ENCODE measurements at places on chromosomes 6 and 20.
A peak's percentile ranks its signal among the peaks of the same experiment; 100 is the strongest.

DNA sequence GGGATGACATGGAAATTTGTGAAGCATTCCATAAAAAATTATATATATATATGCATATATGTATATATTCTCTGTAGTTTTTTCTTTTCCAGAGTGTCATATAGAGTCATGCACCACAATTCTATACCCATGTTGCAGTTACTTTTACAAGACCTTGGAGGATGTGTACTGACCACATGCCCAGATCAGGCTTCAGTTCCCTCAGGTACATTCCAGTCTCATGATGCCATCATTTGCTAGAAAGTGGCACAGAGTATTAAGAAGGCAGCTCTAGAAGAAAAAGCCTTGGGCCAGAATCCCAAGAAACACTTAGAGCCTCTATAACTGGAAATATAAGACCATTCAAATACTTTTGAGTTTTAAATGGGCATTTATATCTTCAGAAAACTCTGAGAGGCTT is 685.5 kb upstream of the FLRT3 start:
- DNase-seq: no peak

GRCh38 chr20:50366270-50367103 is 143.7 kb upstream of the PTPN1 start:
- peak; percentile 44 for DNase-seq

GRCh38 chr20:10508468-10509251 is 73.6 kb downstream of the SLX4IP start:
- DNase-seq: no peak

DNA sequence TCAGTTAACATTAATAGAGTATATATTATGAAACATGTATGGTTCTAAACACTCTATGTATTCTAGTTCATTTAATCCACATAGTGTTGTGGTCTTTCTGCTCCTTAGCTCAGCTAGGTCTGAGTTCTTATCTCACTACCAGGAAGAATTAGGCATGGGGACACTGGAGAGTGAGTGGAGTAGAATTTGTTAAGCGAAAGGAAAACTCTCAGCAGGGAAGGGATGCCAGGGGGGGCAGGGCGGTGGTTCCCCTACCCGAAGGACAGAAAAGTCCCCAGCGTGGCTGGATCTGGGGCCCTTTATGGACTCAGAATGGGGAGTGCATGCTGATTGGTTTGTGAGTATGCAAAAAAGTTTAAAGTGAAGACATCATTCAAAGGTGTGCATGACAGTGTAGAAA is 727.5 kb downstream of the TBC1D32 start:
- no peak for DNase-seq

DNA sequence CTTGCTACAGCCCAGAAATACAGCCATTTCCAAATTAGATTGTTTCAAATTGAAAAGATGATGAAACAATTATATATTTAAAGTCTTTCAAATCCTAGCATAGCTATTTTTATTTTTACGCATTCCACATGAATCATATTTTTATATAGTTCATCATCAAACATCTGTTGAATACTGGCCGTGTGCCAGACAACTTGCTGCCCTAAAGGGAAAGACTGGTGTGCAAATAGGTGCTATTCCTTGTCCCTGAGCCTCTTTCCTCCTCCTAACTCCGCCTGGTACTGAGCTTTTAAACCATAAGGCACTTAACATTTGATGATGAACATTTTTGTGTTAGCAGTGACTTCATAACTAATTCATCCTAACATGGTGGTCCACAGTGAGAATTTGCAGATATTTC is 18.7 kb upstream of the PLCG1 start:
- no peak for DNase-seq

GRCh38 chr6:63213325-63213724 is 2.1 kb downstream of the FKBP1C start:
- DNase-seq: no peak

GRCh38 chr6:61592238-61592637 is 693.8 kb downstream of the KHDRBS2 start:
- no peak for DNase-seq

GRCh38 chr6:165040440-165040839 is 269.0 kb downstream of the C6orf118 start:
- no peak for DNase-seq

DNA sequence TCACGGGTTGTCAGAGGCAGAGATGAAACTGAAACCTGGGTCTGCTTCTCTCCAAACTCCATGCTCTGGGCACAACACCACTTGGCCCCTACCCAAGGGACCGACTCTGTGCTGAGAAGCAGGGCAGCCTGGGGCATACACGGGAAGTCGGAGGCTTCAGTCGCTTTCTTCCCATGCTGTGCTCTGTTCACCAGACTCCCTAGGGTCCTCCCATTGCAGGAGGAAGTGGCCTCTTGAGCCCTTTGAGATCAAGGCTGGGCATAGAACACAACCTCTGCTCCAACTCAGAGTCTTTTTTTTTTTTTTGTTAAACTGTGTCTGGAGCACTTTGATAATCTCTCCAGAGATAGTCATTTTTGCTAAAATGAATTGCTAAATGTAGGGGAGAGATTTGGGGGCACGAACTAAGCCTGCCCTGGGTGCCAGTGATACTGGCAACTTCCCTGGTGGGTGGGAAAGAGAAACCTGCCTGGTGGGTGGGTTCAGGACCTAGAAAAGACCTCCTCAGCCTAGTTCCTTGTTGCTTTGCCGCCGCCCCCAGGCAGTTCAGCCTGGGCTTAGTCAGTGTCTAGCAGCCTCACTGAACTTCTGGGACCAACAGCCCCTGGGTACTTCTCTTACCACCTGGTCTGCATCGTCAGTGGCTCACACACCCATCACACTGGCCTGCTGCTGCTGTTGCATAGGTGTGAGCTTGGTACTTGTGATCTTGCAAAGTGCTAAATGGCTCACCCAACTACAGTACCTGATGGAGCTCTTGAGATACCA is 62.0 kb downstream of the PPP1R14C start:
- DNase-seq: no peak

DNA sequence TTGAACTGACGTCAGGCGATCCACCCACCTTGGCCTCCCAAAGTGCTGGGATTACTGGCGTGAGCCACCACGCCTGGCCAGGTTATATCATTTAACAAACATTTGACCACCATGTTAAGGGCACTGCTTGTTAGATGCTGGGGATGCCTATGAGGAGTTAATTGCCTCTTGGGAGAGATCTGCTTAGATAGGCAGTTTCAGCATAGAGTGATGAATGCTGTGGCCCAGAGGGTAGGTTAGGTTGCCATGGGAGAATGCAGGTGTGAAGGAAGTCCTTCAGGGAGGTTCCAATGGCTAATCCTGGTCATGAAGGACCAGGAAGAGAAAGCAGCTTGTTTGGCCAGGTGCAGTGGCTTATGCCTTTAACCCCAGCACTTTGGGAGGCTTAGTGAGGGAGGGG is 17.0 kb downstream of the PHF20 start:
- DNase-seq: no peak

GRCh38 chr6:110560239-110561007 is 84.0 kb upstream of the SLC22A16 start:
- DNase-seq: no peak

- no peak for DNase-seq
These were observed 16.3 kb downstream of the JAG1 start for GRCh38 chr20:10657453-10657852.

- no peak for DNase-seq
These were observed 112.7 kb downstream of the SLC35B3 start for GRCh38 chr6:8322659-8323058.

GRCh38 chr6:40552941-40553340 is 34.2 kb downstream of the LRFN2 start:
- DNase-seq: no peak

DNA sequence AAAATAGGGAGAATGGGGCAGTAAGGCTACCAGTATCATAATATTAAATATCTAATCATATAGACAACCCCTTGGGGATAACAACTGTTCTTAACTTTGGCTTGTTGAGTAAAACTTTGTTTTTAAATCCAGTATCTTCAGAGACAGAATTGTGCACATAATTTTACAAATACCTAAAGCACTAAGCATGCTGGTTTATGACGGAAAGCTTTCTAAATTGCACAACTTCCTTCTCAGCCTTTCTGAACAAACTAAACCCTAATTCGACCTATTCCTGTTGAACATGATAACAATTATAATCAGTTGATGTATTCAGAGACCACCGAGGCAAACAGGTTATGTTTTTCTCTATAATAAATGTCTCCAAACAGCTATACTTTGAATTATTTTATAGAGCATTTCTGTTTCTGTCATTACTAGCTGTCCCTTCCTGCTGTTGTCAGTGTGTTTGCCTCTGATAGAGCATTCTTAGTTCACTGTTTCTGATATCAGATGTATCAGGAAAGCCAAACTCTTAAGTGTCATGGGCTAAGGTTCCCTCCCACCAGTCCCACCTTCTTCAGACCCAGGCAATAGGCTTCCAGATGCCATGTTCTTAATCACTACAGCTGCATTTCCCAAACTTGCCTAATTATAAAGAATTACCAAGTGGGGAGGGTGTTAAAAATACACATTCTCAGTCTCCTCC is 8.7 kb downstream of the ZHX3 start:
- no peak for DNase-seq

GRCh38 chr6:43171707-43172103 is 636 bp downstream of the SRF start:
- DNase-seq: no peak

GRCh38 chr20:12528591-12529041 is 480.2 kb upstream of the SPTLC3 start:
- DNase-seq: no peak

DNA sequence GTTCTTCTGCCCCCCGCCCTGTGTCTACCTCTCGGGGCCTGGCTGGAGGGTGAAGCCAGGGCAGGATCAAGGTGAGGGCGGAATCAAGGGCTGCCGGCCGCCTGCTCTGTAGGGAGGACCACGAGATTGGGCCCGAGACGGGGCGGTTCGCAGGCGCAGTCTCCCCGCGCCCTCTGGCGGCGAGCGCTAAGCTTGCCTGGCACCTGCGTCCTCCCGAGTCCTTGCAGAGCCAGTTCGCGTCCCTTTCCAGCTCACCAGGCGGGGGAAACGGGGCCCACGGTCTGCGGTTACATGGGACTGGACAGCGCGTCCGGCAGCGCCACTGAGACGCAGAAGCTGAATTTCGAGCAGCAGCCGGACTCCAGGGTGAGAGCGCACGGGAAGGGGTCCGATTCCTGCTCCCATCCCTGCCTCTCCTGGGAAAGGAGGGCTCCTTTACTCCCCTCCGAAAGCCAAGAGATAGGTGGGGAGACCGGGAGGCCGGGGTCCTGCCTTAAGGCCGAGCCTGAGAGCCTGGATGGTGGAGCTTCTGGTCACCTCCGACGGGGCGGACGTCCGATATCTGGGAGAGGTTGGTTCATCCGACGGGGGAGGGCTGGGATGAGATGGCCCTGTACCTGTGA is 3.6 kb upstream of the MATN4 start:
- peak; percentile 4 for DNase-seq

DNA sequence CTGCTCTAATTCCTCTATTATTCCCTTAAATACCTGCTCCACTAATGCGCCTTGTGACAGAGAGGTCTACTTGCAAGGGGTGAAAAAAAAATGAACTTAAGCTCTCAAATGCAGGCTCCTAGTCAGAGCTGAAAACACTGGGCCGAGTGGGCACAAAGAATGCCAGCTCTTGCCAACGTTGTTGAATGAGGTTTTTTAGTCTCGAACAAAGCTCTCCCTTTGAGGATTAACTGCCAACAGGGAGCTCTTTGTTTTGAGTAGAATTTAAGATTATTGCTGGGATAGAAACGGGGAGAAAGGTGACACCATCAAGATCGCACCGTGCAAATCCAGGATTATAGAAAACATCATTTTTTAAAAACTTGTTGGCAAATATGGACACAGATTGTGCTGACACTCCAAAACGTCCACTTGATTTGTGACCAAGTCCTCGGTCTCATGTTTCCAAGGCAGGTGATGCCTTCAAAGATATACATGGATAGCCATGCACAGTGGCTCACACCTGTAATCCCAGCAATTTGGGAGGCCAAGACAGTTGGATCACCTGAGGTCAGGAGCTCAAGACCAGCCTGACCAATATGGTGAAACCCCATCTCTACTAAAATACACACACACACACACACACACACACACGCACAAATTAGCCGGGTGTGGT is 163.2 kb downstream of the BMP7 start:
- DNase-seq: no peak

GRCh38 chr6:125957845-125958244 is 1.3 kb downstream of the HINT3 start:
- no peak for DNase-seq

DNA sequence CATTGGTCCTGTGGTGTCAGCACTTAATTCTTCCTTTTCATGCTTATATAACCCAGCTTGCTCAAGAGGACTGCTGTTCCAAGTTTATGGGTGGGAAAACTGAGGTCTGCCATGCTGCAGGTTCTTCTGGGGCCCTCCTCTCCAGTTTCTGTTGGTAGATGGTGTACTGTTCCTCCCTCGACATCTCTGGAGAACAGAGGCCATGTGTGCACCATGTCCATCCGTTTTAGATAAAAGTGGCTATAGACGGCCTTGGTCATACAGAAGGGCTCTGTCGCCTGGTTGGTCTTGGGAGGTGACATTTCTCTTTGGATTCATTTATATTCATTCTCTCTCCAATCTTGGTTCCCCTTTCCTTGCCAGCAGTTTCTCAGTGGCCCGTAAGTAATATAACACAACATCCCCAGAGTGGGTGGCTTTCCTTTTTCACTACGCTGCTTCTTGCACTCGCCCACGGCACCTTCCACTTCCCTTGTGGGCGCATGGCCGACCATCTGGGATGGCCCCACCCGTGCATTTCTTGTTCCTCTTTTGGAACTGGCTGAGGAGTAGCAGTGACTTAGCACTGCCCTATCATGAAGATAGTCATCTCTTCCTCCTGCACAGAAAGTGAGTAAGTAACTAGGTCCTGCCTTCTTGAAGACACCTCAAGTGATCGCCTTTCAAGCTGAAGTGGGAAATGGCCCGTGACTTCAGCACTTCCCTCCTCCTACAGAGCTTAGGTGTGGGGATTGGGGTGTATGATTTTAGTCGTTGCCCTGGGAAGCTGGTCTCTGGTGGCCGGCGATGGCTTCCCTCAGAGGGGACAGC is 94.2 kb downstream of the RREB1 start:
- no peak for DNase-seq

DNA sequence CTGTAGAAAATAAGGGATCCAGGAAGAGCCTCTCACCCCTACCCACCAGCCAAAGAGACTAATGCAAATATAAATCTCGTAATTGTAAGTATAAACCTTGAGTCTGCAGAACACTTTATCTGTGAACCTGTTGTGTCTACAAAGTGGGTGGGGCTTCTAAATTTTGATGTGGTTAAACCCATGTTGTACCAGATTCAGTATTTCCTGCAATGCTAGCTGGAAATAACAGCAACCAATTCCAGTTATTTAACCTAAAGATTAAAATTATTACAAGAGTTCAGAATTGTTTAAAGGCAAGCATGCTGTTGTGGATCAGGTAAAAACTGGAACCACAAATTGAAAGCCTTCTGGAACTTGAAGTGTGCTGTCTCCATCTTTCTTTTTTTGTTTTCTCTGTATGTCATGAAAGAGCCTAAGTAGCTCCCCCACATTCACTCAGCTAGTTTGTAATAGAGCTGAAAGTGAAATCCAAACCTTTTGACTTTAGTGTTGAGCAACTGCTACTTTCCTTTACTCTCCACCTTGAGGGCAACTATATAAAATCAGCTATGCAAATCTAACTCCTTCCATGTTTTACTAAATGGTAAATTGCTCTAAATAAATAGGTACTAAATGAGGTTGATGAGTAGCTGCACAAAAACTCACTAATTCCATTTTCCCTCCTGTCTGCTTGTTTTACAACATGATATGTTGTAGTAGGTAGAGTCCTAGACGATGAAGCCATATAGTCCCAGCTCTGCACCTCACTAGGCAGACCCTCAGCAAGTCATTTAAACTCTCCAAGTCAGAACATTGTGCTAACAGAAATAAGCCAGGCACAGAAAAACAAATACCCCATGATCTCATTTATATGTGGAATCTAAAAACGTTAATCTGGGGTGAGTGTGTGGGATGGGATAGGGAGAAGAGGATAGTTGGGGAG is 17.9 kb upstream of the THEMIS start:
- no peak for DNase-seq

GRCh38 chr6:7992002-7992815 is 72.0 kb downstream of the BLOC1S5 start:
- peak; percentile 12 for DNase-seq
